ENCODE measurements at places on chromosomes 4 and X.

- no peak for DNase-seq
Measured at GRCh38 chr4:82017680-82018079, 356.1 kb downstream of the HNRNPD start.

DNA sequence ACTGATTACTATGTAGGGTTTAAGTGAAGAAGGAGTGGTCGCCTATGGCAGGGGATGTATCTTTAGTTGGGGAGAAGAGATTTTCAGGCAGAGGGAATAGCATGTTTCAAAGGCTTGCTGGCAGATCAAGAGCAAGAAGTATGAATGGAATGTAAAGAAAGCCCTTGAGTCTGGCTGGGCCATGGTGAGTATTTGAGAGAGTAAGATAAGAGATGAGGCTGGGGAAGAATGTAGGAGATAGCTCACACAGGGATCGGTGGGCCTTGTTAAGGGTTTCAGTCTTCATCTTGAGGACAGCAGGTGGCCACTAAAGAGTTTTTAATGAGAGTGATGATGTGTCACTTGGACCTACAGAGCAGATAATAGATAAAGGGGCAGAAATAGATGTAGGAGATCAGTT is 319.1 kb upstream of the RPS6KA3 start:
- no peak for DNase-seq

DNA sequence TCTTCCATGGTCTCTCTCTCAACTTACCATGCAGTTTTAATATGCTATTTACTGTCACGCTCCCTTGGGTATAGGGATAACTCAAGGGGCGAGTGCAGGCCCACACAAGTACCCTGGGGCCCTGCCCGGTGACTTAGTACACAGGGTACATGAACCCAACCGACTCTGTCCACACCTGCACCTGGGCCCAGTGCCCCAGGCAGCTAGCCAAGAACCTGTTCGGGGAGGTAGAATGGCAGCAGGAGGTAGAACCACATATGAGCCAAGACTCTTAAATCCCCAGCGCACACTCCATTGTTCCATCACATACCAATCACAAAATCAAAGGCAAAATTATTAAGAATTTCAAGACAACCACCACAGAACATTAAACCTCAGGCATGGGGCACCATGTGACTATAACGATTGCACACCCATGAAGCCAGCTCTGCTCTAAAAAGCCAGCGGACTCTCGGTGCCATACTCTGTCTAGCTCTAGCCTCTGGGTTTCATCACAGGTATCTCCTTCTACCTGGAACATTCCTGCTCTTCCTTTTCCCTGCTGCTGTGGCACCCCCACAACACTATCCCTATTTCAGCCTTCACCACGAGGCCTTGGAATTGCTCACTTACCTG is 14.6 kb downstream of the PHF8 start:
- no peak for DNase-seq

GRCh38 chrX:155544881-155545280 is 67.9 kb downstream of the TMLHE start:
- no peak for DNase-seq

DNA sequence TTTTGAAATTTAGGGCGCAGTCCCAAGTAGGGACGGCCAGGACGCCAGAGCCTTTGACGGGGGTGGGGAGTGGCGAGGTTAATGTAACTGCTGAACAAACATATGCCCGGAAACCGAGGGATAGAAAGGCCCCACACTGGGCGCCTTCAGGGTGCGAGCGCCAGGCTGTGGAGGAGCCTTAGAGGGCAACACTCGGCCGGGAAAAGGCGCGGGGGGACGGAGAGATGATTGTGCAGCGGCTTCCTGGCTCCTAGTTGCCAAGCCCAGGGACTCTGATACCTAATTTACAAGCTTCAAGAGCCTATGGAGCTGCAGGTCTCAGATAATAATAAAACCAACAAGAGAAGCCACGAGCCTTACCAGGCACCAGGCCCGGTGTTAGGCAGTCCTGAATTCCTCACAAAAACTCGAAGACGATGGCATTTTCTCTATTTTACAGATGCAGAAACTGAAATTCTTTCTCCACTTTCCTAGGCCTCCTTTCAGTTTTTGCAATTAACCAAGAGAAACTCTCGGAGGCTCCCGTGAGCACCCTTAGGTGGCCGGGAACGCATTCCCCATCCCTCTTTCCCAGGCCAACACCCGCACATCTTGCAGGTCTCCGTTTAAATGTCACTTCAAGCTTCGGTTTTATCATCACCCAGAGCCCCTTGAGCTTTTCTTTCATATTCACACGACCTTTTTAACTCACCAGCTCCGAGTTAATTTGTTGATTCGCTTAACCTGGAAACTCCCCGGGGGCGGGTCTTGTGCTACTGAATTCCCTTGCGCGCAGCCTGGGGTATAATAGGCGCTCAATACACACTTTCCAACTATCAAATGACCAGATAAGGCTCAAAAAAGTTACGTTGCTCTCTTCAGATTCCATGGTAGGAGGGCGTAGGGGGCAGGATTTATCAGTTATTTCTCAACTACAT is 6.4 kb upstream of the GSX2 start:
- peak; percentile 44 for DNase-seq

DNA sequence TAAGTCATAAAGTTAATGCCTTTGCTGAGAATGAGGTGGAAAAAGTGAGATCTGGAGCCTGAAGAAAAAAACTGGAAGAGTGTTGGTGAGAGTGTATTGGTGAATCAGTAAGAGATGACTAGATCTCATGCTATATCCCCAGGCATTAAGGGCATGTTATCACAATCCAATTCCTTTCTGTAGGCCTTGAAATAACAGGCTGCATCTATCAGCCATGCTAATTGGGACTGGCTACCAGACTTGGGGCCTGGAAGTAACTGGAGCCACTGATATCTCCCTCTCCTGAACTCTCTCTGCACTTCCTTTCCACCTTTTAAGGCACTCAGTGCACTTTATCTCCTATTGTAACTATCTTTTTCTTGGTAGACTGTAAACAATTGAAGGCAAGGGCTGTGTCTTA is 88.8 kb upstream of the HPRT1 start:
- DNase-seq: no peak

- DNase-seq: no peak
Measured at GRCh38 chr4:66014146-66014765, 344.0 kb upstream of the EPHA5 start.

- DNase-seq: no peak
Measured at GRCh38 chrX:111352424-111352823, 59.6 kb downstream of the DCX start.

DNA sequence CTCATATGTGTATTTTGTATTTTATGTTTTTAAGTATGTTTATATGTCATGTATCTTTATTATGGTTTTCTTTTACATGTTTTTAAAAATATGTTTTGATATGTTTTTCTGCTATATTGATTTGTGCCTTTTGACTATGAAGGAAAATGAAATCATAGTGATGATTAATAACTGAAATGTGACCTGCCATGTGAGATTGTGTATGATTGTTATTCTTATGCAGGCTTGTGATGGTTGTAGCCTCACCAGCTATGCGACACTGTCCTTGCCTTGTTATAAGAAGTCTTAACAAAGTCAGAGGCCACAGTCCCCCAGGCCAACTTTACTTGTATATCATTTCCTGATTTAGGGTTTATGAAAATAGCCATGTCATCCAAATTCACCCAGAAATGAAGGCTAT is 83.2 kb downstream of the TMEM131L start:
- DNase-seq: no peak

DNA sequence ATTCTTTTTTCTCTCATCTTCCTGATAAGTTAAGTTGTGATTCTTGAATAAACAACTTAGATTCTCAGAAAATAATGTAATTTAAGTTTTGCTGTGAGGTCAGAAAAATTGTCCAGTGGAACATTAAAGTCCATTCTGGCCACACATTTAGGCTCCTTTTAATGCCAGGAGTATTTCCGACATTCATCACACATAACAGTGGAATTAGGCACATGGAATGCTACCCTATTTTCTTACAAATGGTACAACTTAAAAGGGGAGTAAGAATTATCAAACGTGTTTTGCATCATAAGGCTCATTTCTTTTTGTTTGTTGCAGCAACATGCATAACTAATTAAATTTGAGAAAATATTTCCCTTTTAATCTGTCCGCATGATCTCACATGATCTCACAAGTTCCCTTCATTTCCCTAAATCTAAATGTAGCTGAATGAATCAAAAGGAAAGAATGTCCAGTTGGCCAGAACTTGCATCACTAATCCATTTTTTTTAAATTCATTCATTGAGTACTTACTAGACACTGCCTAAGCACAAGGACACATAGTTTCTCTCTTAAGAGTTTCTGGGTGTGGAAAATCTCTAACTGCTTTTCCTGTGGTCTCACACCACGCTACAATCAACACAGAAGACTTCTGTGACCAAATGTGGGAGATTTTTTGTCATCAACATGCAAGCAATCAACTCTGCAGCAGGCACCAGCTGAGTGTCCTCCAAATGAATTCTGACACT is 22.0 kb downstream of the SPARCL1 start:
- DNase-seq: no peak

DNA sequence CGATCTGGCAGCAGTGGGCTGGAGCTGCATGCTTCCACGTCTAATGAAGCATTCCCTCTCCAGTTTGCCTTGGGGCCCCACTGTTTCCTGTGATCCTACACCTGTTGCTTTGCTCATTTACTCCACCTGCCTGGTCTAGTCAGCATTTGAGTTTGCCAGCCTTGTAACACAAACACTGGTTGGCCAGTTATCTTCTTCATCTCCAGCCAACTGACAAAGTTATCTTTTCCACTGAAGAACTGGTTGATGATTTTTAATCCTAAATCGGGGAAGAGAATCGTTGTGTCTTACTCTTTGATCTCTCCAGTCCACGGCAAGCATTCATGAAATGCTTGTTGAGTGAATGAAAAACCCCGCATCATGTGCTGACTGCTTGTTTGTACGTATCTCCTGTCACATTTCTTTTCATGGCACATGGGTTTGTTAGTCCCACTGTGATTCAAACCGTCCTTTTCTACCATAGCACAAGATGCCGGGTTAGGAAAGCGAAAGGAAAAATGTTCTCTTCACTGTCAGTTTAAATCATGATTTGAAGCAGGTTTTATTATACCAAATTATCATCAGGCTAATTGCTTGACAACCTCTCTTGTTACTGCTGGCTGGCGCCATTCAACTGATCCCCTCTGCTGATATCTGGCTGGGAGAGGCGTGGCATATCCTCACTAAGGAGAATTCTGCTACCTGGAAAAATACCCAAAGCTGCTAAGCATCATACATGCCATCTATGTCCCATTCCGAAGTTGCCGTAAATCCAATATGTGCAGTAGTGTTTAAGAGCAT is 144.8 kb downstream of the SHROOM3 start:
- DNase-seq: no peak

DNA sequence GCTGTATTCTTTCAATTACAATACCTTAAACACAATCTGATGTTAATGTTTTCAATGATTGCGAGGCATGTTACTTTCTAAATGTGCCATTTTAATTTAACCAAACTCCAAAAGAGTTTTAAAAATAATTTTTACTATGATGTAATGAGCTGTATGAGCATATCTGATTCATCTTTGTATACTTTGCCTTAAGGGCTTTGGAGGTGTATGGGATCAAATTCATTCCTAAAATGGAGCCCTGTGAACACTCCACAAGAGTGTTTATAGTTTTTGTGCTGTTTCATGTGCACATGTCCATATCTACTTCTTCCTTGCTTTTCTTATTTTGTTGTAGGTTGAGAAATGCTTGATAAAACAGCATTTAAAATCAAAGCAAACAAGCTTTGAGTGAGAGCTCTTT is 82.4 kb downstream of the ATP10D start:
- DNase-seq: no peak

DNA sequence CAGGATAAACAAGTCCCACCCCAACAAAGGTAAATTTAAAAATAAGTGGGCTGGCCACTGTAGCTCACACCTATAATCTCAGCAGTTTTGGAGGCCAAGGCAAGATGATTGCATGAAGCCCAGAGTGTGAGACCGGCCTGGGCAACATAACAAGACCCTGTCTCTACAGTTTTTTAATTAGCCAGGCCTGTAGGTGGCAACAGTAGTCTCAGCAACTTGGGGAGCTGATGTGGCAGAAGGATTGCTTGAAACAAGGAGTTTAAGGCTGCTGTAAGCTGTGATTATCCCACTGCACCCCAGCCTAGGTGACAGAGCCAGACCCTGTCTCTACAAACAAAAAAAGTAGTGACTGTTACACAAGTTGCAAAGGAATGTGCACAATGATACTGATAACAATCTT is 74.6 kb upstream of the FAAH2 start:
- DNase-seq: no peak

- DNase-seq: no peak
Measured at GRCh38 chr4:48307528-48307927, 33.8 kb upstream of the SLAIN2 start.

DNA sequence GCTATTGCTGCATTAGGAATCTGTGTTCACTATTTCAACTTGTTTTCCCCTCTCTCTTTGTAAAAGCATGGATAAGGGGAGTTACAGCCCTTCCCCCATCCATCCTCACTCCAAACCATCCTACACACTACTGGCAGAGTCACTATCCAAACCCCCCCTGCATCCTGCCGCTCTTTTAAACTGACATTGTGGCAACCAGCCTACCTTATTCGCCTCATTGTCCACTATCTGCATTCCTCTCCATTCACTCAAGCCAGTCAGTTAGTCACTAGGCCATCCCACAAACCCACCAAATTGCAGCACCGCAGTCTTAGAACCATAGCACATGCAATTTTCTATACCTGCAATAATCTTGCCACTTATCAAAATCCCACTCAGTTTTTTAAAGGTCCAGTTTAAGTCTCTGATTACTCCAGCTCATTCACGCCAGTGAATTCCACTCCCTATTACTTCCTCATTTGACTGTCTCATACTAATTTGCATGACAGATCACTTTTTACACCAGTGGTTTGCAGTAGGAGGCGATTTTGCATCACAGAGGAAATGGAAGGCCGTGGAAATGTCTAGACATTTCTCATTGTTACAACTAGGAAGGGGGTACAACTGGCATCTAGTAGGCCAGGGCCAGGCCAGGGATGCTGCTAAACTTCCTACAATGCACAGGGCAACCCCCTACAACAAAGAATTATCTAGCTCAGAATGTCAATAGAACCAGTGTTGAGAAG is 181.8 kb downstream of the HS6ST2 start:
- DNase-seq: no peak

GRCh38 chrX:136055651-136056221 is 70.5 kb downstream of the SLC9A6 start:
- DNase-seq: no peak

GRCh38 chr4:15390494-15390893 is 37.3 kb upstream of the C1QTNF7 start:
- no peak for DNase-seq

- no peak for DNase-seq
Measured at GRCh38 chrX:17495052-17495451, 120.1 kb downstream of the NHS start.

GRCh38 chr4:185740471-185740873 is 71.5 kb downstream of the SORBS2 start:
- no peak for DNase-seq

GRCh38 chr4:182969651-182970279 is 52.6 kb upstream of the DCTD start:
- DNase-seq: no peak

DNA sequence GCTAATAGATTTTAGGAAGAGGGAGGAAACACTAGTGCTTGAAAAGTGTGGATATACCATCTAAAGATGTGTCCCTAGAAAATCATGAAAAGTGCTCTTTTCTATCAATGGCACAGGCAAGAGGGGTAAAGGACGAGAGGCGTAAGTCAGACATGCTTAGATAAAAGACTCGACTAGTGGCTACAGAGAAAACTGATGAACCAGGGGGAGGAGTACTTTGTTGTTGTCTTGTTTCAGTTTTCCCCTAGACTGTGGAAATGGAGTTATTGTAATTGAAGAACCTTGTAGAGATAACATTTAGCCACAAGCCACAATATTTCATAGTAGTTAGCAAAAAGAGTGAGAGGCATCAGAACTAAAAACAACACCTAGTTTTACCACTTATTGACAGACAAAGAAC is 21.4 kb downstream of the GALNTL6 start:
- no peak for DNase-seq

- DNase-seq: no peak
Measured at GRCh38 chrX:53795576-53795975, 109.1 kb upstream of the HUWE1 start.

All from activated CD8-positive, alpha-beta memory T cell treated with anti-CD3 and anti-CD28 coated beads, Interleukin-2, amount 50 U/mL, for 4 hours (primary cell).